ENCODE measurements at places on chromosomes 5 and 9.

DNA sequence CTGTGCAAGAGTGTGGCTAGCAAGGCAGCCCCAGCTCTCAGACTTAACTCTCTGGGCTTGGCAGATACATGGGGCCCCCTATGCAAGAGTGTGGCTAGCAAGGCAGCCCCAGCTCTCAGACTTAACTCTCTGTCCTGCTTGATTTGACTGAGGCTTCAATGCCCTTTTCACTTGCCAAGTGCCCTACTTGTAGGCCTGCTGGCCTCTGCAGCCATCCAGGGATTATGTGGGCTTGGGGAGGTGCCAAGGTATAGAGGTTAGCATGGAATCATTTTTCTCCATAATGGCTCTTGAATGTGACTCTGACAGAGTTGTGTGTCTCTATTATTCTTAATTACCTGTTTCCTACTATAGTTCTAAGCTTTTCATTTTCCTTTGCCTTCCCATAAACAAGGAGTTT, 115.5 kb upstream of the RUSC2 start:
- no peak for DNase-seq

DNA sequence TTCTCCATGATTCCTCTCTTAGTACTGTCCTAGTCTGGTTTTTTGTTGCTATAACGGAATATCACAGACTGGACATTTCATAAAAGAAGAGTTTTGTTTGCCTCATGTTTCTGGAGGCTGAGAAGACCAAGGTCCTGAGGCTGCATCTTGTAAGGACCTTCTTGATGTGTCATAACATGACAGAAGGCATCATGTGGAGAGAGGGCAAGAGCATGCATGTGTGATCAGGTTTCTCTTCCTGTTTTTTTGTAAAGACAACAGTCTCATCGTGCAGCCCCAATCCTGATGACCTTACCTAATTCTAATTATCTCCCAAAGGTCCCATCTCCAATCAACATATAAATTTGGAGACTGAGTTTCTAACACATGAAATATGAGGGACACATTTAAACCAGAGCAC, 108.4 kb downstream of the MSX2 start:
- no peak for DNase-seq

GRCh38 chr5:74686962-74687751, 2.1 kb downstream of the HEXB start:
- no peak for DNase-seq

- no peak for DNase-seq
Observed at GRCh38 chr5:50441493-50441955, 436 bp upstream of the EMB start.

GRCh38 chr5:97666783-97667182, 483.7 kb upstream of the RIOK2 start:
- DNase-seq = no peak

- no peak for DNase-seq
Observed at GRCh38 chr5:12214267-12215015, 310.2 kb upstream of the CTNND2 start.

DNA sequence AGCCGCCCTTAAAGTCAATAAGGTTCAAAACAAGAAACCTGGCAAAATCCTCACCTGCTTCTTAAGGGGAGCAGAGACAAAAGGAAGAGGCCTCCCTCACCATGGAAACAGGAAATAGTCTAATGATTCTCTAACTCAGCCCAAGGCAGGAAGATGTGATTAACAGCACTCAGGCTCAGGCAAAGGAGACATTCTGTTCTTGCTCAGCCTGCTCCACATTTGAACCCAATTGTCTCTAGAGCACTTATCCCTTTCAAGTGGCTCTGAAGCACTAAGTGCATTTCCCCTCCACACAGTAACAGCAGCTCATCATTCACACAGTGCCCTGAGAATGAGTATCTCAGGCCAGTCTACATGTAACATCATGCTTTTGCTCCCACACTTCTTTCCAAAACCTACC, 72.3 kb downstream of the NIPSNAP3B start:
- DNase-seq = no peak

GRCh38 chr9:18665947-18666346, 192.0 kb downstream of the ADAMTSL1 start:
- no peak for DNase-seq

GRCh38 chr9:69454321-69454720, 129.3 kb downstream of the ENTREP1 start:
- no peak for DNase-seq

Data from C1 segment of cervical spinal cord (tissue), 14 donors.